Retinal pigment epithelial cell (primary cell): ENCODE measurements at places on chromosomes 7 and 10.
A peak's percentile ranks its signal among the peaks of the same experiment; 100 is the strongest.

DNA sequence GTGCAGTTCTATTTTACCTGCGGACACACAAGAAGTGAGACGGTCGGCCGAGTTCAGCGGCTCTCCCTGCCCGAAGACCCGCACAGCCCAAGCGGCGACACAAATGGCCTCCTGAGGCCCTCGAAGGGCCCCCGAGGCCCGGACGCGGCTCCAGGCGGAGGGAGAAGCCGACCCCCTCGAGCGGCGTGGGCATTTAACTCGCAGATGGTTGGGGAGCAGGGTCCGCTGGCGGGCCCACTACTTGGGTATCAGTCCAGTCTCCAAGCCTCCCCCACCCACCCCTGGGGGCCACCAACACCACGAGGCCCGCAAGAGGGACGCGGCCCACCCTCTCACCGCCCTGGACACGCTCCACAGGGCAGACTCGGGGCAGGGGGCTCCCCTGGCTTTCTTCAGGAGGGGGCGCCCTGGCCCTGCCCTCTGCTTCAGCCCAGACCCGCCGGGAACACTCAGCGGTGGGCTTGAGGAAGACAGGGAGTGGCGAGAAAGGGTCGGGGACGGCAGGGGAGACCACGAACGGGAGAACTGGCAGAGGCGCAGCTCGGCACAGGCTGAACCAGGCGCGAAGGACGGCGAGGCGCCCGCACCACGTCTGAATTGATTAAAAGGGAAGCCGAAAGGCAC, 1.7 kb downstream of the IGF2BP3 start:
- DNase-seq = no peak

DNA sequence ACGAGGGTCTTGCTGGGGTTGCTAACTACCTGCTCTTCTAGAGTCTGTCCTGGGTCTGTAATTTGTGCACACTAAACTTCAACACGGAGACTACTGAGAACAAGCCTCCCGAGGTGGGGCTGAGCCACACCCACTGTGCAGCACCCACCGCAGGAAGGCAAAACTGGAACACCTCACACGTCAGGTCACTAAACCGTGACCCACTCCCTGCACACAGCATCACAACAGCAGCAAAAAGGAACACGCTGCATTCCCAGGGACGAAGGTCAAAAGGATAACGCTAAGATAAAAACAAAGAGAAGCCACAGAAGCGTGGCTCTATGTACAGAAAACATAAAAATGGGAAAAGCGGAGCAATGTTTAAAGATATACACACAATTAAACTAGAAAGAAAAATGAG, 170.1 kb downstream of the MAD1L1 start:
- DNase-seq = no peak

DNA sequence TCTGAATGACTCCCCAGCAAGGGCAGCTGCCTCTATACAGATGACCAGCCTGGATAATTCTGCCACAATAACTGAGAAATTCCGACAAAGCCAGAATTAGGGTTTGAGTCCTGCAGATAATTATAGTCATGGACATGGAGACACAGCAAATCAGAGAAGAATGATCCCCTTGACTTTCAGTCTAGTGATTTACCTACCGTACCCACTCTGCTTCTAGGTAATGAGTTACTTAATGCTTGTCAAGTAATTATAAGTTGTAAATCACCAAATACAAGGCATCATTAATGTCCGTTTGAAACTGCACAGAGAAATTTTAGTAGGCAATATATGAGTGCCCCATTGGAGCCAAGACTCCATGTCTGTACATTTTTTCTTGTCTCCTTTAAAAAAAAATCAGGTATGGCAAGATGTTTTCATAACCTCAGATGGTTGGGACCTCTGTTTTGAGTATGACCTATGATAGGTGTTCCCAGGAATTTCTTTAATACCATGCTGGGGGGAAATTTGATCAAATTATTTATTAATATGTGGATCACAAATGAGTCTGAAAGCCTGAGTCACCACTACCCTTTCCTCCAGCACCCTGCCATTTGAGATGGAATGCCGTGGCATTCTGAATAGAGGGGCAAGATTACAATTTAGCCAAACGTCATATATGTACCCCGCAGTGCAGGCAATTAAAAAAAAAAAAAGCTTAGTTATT, 5.5 kb upstream of the ARID5B start:
- no peak for DNase-seq

- DNase-seq = no peak
Observed at GRCh38 chr10:12849319-12850181, 152.0 kb downstream of the CCDC3 start.

DNA sequence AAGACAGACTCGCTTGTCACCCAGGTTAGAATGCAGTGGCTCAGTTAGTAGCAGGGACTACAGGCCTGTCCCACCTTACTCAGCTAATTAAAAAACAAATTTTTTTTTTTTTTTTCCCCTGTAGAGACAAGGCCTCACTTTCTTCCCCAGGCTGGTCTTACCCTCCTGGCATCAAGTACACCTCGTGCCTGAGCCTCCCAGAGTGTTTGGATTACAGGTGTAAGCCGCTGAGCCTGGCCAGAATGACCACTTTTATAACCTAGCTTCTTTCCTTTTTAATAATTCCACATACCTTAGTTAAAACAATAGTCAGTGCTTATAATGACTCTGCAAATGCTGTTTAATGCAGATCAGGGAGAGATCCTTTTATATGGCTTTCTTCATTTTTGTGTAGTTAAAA, 31.3 kb downstream of the RSBN1L start:
- no peak for DNase-seq

GRCh38 chr7:83468251-83468739, 180.6 kb downstream of the SEMA3E start:
- peak; percentile 99 for DNase-seq

- DNase-seq = no peak
Observed at GRCh38 chr10:105398202-105398601, 757.1 kb downstream of the SORCS3 start.

DNA sequence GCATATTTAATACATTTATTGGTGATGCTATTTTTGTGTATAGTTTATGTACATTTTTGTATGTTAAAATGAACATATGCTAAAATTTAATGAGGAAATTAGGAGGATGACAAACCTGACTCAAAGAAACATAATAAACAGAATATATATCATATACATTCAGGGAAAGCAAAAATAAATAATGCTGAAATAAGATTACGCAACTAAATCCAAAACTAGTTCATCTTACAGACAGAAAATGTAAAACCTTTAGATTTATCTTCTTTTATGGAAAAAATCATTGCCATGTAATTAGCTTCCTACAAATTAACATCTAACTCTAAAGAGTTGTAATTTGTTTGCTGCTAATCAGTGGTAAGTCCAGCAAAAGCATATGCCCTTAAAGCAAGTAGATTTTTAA, 216.5 kb downstream of the PTN start:
- DNase-seq = no peak

DNA sequence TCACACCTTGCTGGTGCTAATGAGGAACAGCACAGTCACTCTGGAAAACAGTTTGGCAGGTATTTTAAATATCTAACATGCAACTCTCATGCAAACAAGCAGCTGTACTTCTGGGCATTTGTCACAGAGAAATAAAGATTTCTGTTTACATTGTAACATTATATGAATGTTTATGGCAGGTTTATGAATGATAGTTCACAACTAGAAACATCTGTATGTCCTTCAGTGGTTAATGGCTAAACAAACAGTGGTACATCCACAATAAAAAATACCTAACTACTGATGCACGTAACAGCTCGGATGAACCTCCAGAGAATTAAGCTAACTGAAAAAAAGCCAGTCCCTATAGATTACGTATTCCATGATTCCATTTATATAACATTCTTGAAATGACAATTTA, 109.6 kb downstream of the GPR37 start:
- no peak for DNase-seq

DNA sequence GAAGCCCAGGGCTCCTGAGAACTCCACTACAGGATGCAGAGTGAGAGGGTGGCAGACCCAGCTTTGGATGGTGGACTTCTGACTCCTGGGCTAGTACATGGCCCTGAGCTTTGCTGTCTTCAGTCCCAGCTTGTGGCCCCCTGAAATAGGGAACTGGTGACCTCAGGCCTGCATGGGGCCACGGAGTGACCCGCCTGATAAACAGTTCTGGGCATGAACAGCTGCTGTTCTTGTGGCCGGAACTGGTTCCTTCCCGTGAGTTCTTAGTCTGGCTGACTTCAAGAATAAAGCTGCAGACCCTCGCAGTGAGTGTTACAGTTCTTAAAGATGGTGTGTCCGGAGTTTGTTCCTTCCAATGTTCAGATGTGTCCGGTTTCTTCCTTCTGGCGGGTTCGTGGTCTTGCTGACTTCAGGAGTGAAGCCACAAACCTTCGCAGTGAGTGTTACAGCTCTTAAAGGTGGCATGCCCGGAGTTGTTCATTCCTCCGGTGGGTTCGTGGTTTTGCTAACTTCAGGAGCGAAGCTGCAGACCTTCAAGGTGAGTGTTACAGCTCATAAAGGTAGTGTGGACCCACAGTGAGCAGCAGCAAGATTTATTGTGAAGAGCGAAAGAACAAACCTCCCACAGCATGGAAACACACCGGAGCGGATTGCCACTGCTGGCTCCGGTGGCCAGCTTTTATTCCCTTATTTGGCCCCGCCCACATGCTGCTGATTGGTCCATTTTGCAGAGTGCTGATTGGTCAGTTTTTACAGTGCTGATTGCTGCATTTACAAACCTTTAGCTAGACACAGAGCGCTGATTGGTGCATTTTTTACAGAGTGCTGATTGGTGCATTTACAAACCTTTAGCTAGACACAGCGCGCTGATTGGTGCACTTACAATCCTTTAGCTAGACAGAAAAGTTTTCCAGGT, 268.0 kb downstream of the ZEB1 start:
- no peak for DNase-seq

DNA sequence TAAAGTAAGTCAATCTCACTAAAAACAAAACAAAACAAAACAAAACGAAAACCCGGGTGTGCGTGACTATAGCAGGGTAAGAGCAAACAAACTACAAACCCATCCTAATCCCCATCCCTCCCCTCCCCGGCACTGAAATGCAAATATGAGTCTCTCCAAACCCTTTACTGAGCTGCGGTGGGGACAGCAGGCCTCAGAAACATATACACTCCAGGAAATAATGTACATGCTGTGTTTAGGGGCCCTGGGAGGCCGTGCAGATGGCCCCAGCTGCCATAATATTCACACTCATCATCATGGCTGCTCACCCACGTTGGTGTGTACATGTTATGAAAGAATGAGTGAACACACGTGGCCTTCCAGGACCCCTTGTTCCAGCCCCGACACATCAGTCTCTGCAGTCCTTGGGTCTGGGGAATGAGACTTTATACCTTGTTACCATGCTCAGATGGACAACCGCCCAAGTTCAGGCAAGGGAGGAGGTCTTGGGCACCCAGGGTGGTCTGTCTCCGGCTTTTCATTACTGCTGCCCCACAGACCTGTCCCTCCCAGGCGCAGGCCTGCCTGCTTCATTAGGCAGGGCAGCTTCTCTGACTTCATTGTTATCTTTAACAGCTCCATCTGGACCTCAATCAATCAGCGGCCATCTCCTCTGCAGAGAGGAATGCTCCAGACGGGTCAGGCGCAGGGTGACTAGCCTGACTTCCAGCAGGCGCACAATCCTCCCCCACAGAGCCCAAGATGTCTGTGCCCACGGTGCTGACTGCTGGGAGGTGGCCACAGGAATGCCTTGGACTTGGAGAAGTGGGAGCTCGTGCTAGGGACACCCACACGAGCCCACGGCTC, 20.6 kb downstream of the HSPA12A start:
- no peak for DNase-seq
